ENCODE measurements at places on chromosomes 5 and 9.
A peak's percentile ranks its signal among the peaks of the same experiment; 100 is the strongest.

DNA sequence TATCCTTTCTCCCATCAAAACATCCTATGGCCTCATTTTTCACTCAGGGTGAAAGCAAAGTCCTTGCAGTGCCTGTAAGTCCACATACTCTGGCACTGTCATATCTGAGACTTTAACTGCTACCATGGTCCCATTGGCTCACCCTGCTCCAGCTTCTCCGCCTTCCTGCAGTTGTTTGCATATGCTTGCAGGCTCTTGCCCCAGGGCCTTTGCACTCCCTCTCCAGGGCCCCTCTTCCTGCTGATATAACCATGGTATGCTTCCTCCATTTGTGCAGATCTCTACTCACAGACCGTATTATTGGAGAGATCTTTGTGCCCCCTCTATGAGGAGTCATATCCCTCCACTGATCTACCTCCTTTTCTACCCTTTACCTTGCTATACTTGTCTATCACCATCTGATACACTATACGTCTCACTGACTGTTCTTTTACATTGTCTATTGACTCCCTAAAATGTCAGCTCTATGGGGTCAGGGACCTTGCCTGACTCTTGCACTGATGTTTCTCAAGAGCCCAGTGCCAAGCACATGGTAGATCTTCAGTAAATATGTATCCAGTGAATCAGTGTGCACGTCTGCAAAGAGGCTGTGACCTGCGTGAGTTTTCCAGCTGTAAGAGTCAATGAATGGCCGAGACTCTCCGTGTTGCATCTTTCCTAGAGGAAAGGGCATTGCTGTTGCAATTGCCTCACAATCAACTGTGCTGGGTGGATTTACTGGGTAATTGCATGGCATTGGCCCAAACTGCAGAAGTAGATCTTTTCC, 81.7 kb upstream of the CPEB4 start:
- no peak for DNase-seq

- DNase-seq: no peak
Observed at GRCh38 chr9:105678781-105679180, 15.6 kb upstream of the TMEM38B start.

GRCh38 chr9:20701060-20701459, 17.0 kb downstream of the FOCAD start:
- DNase-seq: peak; percentile 64

- DNase-seq: no peak
Observed at GRCh38 chr9:20732118-20732517, 48.1 kb downstream of the FOCAD start.

DNA sequence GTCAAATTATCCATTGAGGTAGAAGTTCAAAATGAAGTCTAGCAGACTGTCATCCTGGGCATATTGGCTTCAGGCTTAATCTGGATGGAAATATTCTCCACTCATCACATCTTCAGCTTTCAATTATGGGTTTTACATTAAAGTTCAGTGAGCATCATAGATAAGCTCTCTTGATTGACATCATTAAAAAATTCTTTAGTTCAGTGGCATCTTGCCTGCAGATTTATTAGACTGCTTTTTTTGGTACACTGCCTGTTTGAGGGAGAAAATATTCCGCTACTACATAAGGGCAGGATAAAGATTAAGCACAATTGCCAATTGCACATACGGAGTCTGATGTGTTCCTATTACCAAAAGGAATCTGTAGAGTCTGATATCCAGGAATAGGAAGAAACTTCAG, 2353.8 kb downstream of the MAT2B start:
- peak; percentile 59 for DNase-seq

GRCh38 chr9:99058964-99059921, 45.7 kb upstream of the TGFBR1 start:
- no peak for DNase-seq

GRCh38 chr9:114852050-114852594, 46.3 kb upstream of the TNFSF15 start:
- DNase-seq: no peak

DNA sequence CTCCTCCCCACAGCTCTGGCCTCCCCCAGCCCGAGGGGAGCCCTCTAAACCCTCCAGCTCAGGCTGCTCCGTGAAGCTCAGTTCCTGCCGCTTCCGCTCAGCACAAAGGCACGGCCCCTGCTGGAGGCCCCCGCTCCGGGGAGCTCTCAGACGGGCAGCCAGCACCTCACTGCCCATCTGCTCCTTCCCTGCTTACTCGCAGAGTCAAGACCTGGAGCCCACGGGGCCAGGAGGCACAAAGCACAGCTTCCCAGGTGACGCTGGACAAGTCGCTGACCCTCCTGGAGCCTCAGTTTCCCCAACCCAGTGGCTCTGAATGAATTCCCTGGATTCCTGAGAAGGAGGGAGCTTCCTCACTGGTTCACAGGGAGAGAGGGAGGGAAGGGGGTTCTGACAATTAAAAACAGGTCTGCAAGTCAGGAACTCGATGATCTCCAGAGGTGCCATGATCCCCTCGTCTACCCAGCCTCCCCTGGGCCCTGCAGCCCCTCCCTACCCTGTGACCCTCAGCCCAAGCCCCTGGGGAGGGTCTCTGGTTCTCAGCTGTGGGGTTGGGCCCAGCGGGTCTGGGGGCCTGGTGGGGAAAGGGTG, 36.2 kb downstream of the VAV2 start:
- DNase-seq: peak; percentile 82

- no peak for DNase-seq
Observed at GRCh38 chr5:143105216-143105905, 298.1 kb downstream of the NR3C1 start.

- peak; percentile 38 for DNase-seq
Observed at GRCh38 chr5:2173151-2173834, 290.6 kb upstream of the IRX4 start.

DNA sequence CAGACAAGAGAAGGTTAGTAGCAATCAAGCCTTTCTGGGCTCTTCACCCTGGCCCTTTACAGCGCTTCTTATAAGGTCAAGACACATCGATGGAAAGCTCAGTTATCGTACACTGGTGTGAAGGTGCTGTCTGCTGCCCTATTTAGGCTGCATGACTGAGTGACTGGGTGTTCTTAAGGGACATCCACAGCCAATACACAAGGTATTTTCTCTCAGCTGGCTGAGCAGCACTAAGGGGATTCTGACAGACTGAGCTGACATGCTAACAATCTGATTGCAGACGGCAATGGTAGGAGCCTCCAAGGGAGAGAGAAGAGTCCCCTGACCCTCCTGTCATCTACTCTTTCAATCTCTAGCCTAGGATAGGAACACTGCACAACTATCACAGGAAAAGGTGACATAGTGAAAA, 577.9 kb downstream of the ISL1 start:
- peak; percentile 76 for DNase-seq

DNA sequence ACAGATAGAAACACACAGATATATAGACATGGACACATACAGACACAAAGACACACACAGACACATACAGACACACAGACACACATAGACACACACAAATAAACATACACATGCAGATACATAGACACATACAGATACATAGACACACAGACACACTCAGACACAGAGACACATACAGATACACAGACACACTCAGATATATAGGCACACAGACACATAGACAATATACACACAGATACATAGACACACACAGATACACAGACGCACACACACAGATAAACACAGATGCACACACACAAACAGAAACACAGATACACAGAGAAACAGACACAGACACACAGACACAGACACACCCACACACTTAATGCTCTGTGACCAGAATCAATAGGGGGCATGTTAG, 156.8 kb downstream of the IRX2 start:
- no peak for DNase-seq

DNA sequence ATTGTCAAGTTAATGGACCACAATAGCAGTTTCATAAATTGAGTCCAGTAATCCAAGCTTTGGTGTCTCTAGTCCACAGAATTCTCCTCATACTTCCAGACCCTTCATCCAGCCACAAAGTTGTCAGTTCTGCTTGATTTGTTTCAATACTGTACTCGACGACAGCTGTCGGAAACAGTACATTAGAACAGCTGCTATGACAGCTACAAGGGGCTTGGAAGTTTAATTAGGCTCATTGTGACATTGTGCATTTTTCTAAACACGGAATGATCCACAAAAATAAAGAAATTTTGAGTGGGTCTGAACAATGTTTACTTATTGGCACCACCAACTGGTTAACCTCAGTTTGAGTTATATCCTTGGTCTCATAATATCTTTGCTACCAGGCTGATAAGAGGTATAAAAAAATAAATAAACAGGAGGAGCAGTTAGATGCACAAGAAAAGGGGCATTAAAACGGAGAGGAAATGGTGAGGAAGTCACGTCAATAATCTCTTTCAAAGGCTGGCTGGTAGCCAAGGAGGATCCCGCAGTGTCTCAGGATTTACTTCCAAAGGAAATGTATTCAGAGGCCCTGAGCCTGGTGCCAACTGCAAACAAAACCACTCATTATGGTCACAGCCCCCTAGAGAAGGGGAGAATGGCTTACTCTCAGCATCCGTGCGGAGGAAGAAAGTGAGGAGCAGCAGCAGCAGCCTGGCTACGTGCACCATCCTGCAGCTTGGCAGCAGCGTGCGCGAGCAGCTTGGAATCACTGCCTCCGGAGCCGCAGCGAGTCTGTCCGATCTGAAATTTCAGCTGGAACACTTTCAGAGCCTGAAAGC, 933.8 kb upstream of the DMAC1 start:
- peak; percentile 86 for DNase-seq

DNA sequence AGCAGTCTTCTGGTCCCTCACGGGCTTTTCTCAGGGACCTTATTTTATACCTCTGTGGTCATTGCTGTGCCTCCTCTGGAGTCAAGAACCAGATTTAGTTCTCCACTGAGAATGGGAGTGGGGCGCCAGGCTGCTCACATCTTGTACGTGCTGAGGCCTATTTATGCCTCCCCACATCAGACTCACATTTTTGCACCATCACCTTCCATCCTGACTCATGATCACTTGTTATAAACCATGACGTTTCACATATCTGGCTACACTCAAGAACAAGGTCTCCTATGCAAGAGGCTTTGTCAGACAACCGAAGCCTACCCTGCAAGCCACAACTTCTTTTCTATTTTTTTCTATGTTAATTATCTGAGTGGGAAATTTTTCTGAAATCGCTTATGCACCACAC, 10.7 kb downstream of the PRUNE2 start:
- DNase-seq: no peak

GRCh38 chr9:134223591-134224122, 59.3 kb upstream of the RNU6ATAC start:
- no peak for DNase-seq

DNA sequence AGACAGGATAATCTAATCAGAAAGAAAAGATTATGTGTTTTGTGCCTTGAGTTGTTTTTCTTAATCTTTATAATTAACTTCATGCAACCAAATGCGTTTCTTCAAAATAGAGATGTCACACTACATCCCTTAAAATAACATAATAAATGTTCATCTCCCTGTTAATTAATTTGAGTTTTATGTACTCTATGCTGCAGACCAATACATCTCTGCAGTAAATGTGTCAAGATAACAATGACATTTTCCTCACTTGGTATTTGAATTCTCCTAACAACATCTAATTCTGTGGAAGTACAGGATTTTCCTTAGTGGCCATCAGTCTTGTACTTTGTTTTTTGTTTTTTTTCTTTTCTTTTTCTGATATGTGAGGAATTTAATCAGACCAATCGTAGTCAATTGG, 279.2 kb upstream of the TYRP1 start:
- DNase-seq: no peak

DNA sequence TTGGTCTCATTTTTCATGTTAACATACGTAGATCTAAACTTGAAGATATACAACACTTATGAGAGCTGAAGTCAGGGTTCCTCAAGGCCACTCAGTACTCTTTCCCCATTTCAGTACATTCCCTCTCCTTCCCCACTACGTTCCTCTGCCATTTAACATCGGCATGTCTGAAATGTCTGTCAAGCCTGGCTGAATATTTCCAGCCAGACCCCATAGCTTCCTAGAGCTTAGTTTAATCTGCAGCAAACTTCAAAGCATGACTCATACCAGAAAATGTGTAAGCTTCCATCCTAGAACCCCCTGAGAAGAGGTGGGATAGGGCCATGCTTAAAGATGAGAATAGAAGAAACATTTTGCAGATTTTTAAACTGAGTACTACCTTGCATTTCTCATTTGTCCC, 6.2 kb downstream of the GZMA start:
- DNase-seq: no peak

DNA sequence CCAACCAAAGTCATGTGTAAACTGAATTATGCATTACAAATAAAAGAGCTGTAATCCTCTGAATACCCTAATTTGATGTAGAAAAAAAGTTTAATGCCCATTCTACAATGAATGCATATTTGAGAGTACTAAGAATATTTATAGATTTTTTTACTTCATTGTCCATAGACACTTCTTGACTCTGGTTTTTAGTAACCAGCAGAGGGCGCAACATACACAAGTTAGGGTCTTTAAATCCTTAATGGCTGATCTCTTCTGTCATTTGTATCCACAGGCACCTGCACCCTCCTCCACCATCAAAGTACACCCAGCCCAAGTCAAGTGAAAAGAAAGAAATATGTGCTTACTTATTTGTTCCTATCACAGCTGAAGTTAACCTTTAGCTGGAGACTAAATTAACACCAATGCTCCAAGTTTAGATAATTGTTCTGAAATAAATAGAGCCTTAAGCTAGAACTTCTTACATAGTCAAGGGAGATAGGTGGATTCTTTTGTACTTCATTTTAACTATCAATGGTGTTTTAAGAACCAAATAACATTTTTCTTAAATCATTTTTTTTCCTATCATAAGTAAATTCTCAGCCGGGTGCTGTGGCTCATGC, 524.2 kb upstream of the DAB2 start:
- DNase-seq: peak; percentile 85

- DNase-seq: no peak
Observed at GRCh38 chr5:169933127-169933526, 47.2 kb downstream of the INSYN2B start.

DNA sequence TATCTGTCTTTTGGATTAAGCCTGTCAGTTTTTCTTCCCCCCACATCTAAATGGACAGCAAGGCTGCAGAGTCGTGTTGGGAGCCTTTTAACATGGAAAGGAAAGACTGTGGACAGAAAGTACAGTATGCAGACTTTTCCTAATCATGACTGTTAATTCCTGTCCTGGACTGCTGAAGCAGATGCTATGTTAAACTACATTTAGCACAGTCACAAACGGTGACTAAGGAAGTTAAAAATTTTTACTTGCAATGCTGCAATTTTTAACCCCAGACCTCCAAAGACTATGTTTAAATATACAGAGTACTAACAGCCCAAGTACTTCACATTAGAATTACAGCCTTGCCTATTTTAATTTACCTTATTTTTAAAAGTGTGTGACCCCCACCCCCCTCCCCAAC, 51.8 kb downstream of the ELAVL2 start:
- no peak for DNase-seq

- no peak for DNase-seq
Observed at GRCh38 chr9:127562841-127563401, 49.2 kb upstream of the STXBP1 start.

DNA sequence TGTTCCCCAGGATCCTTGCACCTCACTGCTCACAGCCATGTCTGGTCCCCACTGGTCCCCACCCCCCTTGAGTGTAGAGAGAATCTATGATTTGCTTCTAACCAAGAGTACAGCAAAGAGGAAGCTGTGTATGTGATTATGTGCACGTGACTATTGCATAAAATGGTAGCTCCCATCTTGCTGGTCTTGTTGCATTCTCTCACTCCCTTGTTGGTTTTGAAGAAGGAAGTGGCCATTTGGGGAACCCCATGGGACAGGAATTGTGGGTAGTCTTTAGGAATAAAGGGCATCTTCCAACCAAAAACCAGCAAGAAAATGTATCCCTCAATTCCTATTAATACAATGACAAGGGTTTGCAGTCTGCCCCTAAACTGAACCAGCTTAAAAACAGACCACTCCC, 5.2 kb upstream of the FCN2 start:
- DNase-seq: no peak
